Stimulated activated CD8-positive, alpha-beta memory T cell treated with anti-CD3 and anti-CD28 coated beads, Interleukin-15, amount 100 ng/mL, for 4 hours (primary cell): ENCODE measurements at places on chromosomes 6 and 20.

DNA sequence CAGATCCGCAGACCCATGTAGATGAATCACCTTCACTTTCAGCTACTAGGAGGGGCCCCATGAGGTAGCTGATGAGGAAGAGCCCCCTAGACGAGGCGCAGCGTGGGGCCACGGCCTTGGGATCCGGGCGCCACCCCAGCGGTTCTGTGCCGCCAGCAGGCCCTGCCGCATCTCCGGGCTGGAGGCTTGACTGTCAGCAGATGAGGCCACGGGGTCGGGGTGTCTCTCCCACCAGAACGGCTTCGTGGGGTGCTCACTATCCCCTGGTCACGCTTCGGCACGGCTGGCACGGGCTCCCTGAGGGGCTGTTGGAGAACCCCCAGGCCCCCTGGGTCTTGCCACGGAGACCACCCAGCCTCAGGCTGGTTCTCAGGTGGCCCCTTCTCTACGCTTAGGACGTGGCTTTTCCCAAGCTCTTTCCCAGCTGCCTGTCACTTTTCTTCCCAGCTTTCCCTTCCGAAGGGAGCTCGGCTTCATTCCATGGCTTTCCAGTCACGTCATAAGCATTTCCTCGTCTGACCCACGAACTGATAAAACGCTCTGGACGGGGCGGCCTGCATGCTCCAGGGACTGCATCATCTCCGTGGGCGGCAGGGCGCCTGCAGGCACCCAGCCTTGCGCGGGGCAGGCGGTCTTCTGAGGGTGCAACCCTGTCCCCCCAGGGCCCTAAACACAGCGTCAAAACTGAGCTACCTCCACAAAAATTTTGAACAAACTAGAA is 85.9 kb downstream of the THBS2 start:
- DNase-seq, result no peak

GRCh38 chr20:48490961-48491831 is 336.6 kb downstream of the PREX1 start:
- no peak for DNase-seq

DNA sequence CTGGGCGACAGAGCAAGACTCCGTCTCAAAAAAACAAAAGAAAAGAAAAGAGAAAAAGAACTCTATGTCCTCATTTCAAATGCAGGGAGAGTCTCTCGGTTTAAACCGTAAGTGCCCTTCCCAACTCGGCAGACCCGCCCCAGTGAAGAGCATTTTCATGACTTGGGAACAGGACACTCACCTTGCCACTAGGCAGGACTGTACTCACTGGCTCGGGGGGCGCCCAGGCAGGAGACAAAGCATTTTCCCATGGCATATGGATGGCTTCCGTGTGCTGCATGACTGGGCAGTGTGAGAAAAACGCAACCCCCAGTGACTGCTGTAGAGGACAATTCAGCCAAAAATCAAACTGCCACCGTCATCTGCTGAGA is 23.7 kb upstream of the MRGBP start:
- DNase-seq, result no peak

DNA sequence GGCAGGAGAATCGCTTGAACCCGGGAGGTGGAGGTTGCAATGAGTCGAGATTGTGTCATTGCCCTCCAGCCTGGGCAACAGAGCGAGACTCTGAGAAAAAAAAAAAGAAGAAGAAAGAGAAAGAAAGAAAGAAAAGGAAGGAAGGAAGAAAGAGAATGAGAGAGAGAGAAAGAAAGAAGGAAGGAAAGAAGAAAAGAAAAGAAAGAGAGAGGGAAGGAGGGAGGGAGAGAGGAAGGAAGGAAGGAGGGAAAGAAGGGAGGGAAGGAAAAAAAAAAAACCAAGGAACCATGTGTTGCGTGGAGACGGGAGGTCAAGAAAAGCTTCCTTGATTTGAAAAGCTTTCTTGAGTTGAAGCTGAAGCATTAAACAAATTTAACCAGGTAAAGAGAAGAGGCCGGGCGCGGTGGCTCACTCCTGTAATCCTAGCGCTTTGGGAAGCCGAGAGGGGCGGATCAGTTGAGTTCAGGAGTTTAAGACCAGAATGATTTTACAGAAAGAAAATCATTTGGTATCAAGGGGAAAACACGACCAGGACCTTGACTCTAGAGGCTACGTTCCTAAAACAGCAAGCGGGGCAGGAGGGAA is 90.5 kb upstream of the PRSS16 start:
- no peak for DNase-seq

GRCh38 chr20:11972478-11972877 is 54.8 kb downstream of the BTBD3 start:
- DNase-seq, result no peak

- DNase-seq, result no peak
These were observed 171.6 kb downstream of the ADGB start for GRCh38 chr6:146770275-146770964.

DNA sequence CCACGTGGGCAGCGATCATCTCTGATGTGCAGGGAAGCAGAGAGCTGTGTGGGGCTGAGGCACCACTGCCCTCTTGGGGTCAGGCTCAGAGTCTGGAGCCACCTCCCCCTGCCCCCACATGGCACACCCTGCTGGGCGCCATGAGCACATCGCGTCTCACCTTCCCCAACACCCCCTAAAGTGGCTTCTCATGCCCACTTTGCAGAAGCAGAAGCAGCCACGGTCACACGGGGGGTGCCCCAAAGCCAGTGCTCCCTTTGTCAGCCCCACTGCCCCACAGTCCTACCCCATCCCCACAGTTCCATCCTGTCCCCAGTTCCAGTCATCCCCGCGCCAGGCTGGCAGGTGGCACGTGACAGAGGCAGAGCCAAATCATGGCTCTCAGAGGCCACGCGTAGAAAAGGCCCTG is 19.5 kb downstream of the SDCBP2 start:
- no peak for DNase-seq

- no peak for DNase-seq
These were observed 44.4 kb upstream of the ZNF337 start for GRCh38 chr20:25741088-25741487.

DNA sequence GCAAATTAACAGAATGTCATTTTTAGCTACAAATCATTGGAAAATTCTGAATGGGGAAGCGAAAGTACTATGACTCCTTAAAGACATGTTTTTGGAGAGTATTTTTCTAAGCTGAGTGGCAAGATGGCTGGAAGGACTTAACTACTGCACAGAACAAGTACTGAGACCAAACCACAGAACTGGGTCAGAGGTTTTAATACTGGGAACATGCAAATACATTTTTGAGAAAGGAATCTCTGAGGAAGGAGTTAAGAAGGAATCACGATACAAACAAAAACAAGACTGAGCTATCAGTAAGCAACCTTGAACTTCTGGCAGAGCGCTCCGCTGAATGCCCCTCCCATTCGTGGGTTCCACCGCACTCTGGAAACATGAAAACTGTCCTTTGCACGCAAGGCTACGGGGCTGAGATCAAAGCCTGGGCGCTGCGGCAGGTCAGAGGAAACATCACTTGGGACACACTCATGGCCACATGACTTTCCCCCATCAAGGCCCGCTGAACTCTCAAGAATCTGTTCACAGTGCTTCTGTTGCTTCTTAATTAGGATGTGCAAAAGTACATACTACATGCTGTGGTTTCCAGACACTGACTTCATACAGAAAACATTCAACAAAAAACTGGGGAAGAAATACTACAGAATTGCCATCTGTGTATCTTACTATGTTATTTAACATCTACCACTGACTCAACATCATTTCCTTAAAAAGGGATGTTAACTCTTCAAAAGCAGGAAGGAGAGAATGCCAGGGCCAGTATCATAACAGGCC is 27.8 kb downstream of the SLC23A2 start:
- peak; percentile 5 for DNase-seq

GRCh38 chr6:80622641-80623040 is 516.2 kb downstream of the BCKDHB start:
- no peak for DNase-seq

DNA sequence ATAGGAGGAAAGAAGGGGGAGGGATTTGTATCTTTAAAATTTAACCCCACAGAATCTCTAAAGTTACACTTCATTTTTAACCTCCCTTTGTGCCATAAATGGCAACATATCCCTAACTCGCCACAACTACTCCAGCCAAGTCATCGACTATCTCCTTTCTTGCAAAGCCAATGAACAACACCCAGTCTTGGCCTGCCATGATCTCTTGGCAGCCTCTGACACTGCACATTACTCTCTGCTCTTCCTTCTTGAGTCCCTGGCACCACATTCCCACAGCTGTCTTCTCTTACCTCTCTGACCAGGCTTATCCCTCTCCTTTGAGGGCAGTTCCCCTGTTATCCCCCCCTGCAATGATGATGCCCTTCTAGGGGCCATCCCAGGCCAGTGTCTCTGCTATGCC is 42.5 kb downstream of the MBOAT1 start:
- DNase-seq, result no peak

DNA sequence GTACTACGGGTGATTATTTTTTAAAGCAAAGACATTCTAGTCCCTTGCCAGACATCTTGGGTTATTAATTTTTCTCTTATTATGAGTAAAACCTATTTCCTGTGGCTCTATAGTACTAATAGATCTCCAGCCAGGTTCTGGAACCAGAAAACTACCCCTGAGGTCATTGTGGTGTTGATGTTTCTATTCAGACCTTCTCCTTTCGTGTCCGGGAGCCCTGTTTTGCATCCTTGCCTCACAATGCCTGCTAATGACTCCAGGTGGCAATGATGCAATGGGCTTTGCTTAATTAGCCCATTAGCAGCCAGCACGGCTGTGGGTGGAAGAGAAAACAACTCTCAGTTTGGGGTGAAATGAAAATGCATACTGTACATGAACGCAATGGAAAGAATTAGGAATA is 62.9 kb upstream of the ARG1 start:
- no peak for DNase-seq

GRCh38 chr20:4830259-4830658 is 108.5 kb downstream of the PRND start:
- DNase-seq, result no peak

- DNase-seq, result no peak
These were observed 25.1 kb upstream of the CMTR1 start for GRCh38 chr6:37407948-37408347.

DNA sequence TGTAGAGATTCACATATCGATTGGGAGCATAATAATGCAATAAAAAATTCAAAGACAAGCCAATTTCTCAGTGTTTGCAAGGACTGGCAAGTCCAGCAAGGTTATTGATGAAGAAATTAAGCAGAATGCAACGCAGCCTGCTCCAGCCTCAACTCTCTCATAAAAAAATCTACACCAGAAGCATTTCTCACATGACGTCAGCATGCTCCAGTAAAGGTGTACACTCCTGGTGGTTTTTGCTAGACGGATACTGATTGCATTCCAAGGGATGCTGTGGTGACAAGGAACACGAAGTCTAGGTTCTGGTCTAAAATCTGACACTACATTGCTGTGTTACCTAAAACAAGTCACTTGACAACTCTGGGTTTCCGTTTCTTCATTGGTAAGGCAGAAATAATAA is 167.4 kb upstream of the PRND start:
- DNase-seq, result no peak

- DNase-seq, result no peak
These were observed 71.6 kb upstream of the FBXL4 start for GRCh38 chr6:99019381-99019780.

DNA sequence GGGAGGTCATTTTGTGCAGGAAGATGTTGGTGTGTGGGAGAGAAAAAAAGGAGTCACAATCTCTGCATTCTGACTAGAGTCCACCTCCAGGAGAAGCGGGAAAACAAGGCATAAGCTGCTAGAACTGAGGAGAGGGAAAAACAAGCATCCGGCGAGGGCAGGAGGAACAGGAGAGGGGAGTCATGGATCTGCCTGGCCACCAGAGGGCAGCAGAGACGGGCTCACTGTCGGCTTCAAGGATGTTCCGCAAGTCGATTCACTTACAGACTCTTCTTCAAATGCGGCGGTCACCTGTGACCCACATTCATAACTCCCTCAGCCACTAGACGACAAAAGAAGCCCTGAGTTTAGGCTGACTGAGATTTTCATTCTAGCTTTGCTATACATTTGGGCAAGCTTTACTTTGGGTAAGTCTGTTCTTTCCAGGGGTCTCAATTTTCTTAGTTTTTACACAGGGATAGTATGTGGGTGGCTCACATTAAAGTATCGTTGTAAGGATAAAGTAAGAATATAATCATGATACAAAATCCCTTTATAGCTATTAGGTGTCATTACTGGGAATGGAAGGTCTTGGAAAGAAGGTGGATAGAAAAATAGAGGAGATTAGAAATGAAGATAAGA is 6.6 kb upstream of the BTNL2 start:
- peak; percentile 75 for DNase-seq

DNA sequence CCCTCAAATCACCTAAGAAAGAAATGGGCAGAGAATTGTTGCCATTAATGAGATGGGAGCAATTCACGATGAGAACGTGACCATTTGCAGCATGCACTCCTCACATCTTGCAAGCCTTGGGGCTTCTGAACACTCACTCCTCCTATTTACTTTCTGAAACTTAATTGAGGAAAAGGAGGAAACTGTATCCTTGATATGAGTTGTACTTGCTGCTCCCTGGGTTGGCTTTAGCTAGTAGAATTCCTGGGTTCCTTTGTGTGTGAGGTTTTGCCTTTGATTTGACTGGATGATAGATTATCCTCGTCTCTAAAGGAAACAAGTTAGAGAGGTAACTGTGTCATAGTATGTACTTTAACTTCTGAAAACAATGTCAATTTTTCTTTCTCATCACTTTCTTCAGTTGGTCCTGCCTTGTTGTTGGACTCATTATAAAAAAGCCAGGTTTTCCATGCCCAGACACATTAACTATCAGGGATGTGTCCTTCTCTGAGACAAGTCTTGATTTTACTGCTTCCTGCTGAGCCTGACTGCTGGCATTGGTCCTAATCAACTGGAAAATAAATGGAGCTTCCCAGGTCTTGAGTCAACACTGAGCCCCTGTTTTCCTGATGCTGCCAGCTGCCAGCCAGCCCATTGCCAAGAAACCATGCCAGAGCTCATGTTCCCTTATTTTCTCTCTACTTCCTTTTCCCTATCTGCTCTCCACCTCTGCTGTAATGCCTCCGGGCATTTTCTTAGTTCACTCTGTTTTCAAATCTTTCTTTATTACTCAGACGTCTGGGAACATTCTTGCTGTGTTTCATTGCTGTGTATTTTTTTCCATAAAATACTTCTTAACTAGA is 6.0 kb upstream of the MRAP2 start:
- no peak for DNase-seq

- no peak for DNase-seq
These were observed 52.9 kb downstream of the TRMT11 start for GRCh38 chr6:126039284-126039683.

- DNase-seq, result no peak
These were observed 30.6 kb upstream of the GRM4 start for GRCh38 chr6:34176261-34177031.

DNA sequence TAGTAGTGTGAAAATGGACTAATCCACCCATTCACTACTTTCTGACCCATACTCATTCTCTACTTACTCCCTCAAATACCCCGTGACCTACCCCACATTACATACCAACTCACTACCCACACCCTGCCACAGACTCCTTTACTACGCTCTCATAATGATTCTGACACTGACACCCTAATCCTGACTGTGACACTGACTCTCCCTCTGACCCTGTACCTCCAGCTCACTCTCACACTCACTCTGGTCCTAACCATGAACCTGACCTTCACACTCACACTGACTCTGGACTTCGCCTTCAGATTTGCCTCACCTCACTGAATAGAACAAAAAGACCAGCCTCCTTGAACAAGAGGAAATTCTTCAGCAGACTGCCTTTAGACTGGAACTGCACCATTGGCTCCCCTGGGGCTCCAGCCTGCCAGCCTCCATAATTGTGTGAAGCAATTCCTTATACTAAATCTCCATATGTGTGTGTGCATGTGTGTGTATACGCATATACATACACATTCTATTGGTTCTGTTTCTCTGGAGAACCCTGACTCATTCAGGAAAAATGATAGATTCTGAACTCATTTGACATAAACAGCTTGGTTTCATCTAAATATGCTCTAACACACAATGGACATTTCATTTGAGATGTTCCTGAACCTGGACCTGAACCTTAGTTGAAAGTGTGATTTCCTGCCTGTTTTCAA is 10.5 kb upstream of the ZNF343 start:
- no peak for DNase-seq
